ENCODE measurements at places on chromosomes 4 and X. TPM values are rescaled to one million over a fixed set of nuclear protein-coding genes. Genes with fewer than 3 reads are reported as not detected.

CDS1 gene
- 20.3 TPM for total RNA-seq

- DNase-seq = no peak
These were observed 30.9 kb downstream of the YTHDC1 start for GRCh38 chr4:68319040-68319439.

GRCh38 chr4:40669504-40669903 lies 39.8 kb upstream of the RBM47 start:
- no peak for DNase-seq

- no peak for DNase-seq
These were observed 67.0 kb upstream of the ANXA3 start for GRCh38 chr4:78484574-78484973.

- DNase-seq = no peak
These were observed 1598.8 kb downstream of the PCDH7 start for GRCh38 chr4:32318926-32319325.

GRCh38 chrX:68550193-68550592 lies 51.3 kb downstream of the YIPF6 start:
- DNase-seq = no peak

MAP3K15 gene
- 3.1 TPM for total RNA-seq

DLG3 gene
- total RNA-seq = 54.2 TPM

RPA4 gene
- total RNA-seq = 0.47 TPM

MAOB gene
- 1.0 TPM for total RNA-seq

DNA sequence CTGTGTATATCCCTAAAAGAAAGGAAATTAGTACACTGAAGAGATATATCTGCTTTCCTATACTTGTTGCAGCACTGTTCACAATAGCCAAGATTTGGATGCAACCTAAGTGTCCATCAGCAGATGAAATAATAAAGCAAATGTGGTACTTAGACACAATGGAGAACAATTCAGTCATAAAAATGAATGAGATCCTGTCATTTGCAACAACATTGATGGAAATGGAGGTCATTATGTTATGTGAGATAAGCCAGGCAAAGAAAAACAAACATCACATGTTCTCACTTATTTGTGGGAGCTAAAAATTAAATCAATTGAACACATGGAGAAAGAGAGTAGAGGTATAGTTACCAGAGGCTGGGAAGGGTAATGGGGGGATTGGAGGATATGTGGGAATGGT lies 611.9 kb downstream of the STPG2 start:
- no peak for DNase-seq

GRCh38 chr4:106809076-106809475 lies 227.0 kb downstream of the DKK2 start:
- peak; percentile 35 for DNase-seq

GRCh38 chr4:48011722-48012121 lies 4.8 kb downstream of the CNGA1 start:
- peak; percentile 13 for DNase-seq

ARMCX4 gene
- total RNA-seq = 13.3 TPM

GRCh38 chrX:121949041-121949760 lies 901.8 kb downstream of the GLUD2 start:
- DNase-seq = no peak

POLR2B gene
- total RNA-seq = 143 TPM

TMEM187 gene
- 4.4 TPM for total RNA-seq

GPAT3 gene
- total RNA-seq = 5.7 TPM

DNA sequence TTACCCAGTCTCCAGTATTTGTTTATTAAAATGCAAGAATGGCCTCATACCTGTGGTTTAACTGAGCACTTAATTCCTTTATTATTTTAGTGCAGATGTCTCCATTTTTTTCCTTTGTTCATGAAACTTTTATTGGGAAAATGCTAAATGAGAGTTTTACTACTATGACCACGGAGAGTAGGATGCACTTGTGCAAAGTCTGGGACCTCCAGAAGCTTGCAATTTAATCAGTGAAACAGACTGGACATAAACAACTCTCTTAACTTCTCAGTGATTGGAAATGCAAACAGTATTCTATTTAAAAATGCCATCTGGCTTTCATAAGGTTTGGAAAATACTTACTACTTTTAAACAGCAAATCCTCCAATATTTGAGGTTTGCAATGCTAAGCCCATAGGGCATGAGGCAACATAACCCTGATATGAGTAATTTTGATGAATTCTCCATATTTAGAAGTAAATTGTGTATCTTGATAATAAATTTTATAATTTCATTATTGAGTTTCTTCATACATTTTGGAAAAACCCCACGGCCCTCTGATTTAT lies 718.7 kb upstream of the MAGEB2 start:
- no peak for DNase-seq

ARSH gene
- total RNA-seq = not detected

- no peak for DNase-seq
These were observed 32.5 kb upstream of the AP1AR start for GRCh38 chr4:112199041-112199440.

DNA sequence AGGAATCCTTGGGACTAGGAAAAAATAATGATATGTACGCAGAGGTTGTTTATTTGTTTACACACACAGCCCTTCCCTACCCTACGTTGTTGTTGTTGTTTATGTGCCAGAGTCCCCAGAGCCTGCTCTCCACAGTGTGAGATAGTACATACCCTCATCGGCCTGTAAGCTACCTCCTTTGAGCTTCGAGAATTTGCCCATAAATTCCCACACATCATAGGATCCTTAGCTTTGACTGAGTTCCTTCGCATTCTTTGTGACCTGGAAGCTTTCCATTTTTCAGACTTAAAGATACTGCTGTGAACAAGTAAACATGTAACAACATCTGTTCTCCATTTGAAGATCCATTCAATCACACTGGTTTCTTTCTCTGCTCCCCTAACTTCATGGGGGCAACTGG lies 114.5 kb downstream of the IRF2 start:
- no peak for DNase-seq

DNA sequence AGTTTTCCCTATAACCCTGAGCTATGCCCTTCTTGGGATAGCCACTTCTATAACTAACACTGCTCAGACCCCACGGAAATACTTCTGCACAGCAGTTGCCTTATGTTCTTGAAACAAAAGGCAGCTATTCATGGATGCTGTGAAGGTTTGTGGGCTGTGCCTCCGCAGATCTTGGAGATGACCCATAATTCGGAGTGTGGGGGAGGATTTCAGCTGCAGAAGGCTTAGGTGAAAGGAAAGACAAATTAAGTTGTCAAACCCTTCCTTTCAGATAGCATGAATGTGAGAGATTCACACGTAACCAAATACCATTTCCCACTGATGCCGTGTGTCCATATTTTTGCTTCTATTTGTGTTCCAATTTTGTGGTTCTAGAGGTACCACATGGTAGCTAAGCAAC lies 38.1 kb upstream of the NYX start:
- no peak for DNase-seq

GRCh38 chr4:52914051-52914605 lies 52.0 kb downstream of the RASL11B start:
- DNase-seq = no peak

DNA sequence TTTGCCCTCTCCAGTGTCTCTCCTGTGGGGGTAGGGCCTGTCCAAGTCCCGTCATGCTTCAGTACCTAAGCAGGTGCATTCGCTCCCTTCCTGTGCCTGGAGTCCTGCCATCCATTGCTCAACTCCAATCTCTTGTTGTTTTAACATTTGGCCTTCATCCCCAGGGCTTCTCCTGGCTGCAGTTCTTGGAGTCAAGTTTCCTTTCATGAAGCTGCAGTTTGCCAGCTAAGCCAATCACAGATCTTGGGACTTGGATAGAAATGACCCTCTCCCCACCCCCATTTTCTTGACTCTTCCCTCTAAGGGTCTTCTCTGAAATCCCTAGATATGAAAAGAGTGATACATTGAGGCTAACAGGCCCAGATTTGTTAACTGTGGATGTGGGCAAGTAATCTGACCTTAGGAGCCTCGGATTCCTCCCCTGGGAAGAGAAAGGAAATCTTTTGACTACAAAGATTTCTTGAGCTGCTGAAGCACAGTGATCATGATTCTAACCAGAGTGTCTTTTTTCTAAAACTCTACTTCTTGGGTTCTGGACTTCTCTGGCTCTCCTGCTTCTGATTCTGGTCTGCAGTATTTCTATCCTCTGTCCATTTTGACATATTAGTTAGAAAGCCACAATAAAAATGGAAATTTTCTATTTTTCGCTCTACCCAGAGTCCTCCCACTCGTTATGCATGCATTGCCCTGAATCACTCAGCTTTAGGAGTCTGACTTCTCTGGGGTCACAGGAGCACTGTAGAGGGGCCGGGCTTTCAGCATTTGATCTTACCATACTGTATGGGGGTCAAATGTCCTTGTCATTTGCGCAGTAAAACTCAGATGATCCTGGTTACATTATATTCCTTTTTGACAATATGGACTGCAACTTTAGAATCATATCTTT lies 61.0 kb downstream of the CHRNA9 start:
- peak; percentile 47 for DNase-seq

DNA sequence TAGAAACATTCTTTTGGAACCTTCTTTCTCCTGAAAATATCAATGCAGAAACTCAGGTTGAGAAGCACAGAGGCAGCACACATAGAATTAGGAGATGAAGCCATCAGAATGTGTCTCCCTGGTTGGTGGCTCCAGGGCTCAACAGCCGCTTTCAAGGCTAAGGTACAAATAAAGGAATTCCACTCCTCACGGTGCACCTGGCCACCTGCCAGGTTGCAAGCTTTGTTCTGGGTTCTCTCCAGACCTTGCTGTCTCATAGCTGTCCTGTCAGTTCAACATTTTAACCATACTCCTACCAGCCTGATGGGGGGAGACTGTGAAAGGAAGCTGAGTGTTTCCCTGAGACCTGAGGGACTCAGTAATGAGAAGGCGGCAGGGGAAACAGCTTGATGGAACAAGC lies 96.3 kb upstream of the HPF1 start:
- peak; percentile 15 for DNase-seq

- no peak for DNase-seq
These were observed 35.6 kb upstream of the CDKN2AIP start for GRCh38 chr4:183408796-183409195.

DNA sequence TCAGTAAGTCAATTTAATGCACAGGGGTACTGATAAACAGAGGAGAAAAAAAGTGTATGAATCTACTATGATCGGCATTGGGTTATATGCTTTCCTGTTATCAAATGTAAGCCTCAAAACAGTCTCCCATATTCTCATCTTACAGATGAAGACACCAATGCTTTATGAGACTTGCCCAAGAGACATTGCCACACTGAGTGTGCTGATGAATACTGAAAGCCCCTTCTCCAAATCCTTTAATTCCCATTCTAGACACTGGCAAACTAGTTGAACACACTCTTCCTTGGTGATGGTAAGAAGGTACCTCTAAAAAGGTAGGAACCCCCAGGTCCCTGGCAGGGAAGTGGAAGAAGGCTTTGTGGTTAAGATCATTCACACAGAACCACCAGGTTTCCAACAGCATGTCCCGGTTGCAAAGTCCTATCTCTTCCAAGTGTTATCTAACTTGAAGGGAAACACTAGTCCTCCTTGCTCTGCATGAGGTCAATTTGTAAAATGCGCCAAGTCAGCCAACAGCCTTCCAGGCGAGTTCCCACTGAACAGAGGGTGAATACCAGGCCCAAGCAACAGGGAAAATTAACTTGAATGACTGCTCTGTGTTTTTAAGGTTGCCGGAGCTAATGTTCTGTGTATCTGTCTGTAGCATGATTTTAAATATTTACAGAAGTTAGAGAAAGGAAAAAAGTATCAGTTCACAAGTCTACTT lies 5.1 kb downstream of the SETD7 start:
- peak; percentile 63 for DNase-seq

DNA sequence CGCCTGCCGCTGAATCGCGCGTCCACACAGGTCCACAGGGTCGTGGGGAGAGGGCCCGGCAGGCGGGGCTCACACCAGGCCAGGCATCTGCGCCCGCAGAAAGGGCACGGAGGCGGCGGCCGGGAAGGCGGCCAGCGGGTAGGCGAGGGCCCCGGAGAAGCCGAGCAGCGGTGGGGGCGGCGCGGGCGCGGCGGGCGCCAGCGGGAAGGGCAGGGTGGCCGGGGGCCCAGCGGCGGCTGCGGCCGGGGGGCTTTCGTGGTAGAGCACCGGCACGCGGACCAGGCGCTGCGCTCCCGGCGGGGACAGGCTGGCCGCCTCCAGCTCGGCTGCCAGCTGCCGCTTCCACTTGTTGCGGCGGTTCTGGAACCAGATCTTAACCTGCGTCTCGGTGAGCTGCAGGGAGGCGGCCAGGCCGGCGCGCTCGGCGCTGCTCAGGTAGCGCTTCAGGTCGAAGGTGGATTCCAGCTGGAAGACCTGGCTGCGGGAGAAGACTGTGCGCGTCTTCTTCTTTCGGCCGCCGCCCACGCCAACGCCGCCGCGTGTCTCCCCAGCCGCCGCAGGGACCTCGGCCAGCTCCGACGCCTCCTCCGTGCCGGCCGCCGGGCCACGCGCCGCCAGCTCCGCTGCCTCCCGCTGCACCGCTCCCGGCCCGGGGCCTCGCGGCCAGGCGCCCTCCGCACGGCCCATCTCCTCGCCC lies 3.9 kb downstream of the HMX1 start:
- DNase-seq = peak; percentile 31

DNA sequence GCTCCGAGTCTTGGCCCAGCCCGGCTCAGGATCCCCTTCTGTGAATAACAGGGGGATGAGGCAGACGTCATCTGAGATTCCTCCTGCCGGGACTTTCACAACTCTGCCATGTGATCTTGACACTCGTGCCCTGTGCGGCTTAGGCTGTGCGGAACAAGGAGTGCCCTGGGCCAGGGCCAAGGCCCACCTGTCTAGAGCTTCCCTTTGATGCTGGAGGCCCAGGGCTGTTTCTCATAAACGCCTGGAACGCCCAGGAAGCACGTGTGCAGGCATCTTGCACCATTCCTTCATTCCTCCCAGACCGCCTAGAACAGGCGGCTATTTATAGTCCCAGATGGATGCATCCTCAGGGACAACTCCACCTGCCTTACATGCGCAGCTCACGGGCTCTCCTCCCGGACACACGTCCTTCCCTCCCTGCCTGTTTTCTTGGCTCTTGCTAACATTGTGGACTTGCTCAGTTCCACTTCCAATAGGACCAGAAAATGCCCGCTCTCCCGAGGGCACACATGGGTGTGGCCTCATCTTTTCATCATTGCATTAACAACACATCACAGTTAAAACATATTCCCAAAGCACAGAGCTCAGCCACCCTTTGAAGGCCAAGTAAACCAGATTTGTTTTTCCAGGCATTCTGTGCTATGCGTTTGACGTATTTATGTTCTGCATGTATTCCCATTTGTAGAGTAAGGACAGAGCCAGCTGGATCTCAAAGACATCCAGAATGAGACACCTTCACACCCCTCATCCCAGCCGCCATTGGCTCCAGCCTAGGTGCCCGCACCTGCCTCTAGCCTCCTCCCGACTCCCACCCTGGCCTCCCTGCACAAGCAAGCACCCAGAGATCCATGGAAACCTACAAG lies 57.2 kb downstream of the ABLIM2 start:
- DNase-seq = no peak

- DNase-seq = no peak
These were observed 156.4 kb downstream of the AMELX start for GRCh38 chrX:11449613-11450012.

DNA sequence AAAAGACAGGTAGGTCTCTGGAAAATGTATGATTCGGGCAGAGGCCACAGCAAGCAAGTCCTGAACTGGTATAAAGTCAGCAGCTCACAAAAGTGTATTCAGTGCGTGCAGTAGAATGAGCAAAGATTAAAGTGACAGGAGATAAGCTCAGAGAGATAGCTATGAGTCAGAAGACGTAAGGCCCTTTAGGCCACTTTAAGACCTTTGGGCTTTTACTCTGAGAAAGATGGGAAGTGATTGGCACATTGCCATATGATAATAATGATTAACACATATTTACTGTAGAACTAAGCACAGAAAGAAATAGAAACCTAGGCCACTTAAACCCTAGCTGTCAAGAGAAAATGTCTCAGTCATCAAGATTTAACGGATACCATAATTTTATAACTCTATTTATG lies 51.7 kb downstream of the TBCK start:
- no peak for DNase-seq

GRCh38 chr4:150297861-150298474 lies 219.7 kb downstream of the DCLK2 start:
- peak; percentile 70 for DNase-seq

All from GM23338 (cell line).